ENCODE measurements at places on chromosomes 2 and 18.

DNA sequence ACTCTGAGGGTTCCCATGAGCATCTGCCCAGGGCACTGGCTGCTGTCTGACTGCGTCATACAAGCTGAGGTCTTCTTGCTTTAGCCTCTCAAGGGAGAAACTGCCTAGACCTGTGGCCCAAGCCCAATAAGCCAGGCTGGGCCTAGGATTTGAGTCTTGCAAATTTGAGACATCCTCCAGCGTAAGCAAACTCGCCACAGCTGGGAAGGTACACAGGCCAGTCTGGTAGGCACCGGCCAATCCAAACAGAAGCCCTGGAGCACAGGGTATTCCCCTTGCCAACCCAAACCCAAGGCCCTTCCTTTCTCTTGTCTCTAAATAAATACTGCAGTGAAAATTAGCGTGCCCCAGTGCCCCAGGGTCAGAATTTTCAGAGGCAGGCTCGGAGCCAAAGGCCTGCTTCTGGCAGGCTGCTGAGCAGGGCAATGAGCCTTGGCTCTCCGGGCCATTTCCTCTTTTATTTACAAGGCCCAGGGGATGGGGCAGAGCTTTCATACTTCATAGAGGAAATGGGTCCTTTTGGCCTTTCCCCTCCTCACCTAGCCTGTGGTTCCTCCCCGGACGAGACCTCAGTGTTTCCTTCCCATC, 33.3 kb downstream of the POLR1A start:
- DNase-seq, result no peak

DNA sequence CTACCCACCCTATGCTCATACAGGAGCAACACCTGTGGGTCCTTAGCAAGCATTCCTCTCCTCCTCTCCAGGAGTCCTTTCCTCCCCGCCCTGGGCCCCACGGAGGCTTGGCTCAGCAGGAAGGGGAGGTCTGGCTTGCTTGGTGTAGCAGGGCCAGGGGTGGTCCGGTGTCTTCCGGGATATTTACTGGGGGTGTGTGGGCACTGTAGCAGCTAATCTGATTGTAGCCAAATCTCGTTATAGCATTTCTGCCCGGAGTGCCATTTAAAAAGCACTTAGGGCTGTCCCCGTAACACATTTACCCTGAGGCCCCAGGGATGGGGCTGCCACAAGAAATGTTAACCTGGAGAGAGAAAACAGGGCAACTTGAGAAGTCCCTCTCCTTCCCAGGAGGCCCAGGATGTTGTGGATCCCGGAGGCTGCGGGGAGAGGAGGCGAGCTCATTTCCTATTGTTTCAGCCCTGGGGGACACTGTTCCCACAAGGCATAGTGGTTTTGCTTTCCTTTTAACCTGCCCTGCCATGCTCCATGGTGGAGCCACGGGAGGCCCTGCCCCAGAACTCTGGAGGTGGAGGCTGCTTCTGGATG, 134.5 kb downstream of the CLIP4 start:
- DNase-seq, result no peak

DNA sequence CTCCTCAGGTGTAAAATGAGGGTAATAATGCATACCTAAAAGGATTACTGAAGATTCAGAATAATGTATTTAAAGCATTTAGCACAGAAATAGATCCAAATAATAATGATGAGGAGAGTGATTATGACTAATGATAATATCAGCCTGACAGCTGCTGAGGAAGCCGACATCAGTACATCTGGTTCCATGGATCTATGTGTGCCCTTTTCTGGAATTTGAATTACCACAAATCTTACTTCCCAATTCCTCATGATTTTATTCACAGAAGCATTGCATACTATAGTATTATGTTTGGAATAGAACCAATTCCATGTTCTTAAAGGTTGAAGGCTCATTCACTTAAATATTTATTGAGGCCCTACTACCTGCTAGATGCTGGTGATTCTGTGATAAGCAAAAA, 248.9 kb upstream of the THUMPD2 start:
- DNase-seq, result peak; percentile 81

DNA sequence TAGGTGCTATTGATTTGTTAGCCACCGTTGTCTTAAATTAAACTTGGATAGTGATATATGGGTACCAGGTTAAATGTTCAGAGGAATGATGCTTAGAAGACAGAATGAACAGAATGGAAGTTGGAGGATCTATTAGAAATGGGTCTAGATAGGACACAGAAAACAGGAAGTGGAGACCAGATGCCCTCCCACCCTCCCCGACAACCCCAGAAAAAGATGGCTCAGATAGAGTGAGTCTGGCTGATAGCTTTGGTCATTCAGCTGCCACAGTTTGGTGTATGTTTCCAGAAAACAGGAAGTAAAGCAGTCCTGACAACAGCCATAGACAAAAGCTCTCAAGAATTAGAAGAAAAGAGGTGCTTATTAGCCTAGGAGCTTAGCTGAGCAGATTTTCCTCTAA, 71.5 kb upstream of the DSG1 start:
- no peak for DNase-seq

GRCh38 chr2:196804381-196804780, 4.8 kb downstream of the C2orf66 start:
- peak; percentile 41 for DNase-seq

GRCh38 chr18:27181726-27182125, 3.4 kb downstream of the CHST9 start:
- DNase-seq, result no peak

DNA sequence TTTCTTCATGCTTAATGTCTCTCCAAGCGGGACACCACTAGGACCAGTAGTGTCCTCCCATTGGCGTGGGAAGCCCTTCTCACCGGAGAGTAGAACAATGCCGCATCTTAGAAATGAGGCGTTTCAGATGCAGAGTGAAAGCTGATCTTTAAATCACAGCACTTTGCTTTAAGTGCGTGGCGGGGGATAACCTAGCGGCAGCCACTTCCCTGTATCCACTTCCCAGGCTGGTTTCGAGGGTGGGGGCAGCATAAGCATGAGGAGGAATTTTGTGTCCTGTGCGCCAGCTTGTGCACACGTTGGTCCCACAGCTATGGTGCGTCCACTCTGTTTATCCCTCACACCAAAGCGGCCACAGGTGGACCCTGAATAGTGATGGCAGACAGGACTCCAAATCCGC, 63.1 kb downstream of the MBP start:
- no peak for DNase-seq

GRCh38 chr2:52857722-52858121, 909.9 kb upstream of the CHAC2 start:
- DNase-seq, result no peak

DNA sequence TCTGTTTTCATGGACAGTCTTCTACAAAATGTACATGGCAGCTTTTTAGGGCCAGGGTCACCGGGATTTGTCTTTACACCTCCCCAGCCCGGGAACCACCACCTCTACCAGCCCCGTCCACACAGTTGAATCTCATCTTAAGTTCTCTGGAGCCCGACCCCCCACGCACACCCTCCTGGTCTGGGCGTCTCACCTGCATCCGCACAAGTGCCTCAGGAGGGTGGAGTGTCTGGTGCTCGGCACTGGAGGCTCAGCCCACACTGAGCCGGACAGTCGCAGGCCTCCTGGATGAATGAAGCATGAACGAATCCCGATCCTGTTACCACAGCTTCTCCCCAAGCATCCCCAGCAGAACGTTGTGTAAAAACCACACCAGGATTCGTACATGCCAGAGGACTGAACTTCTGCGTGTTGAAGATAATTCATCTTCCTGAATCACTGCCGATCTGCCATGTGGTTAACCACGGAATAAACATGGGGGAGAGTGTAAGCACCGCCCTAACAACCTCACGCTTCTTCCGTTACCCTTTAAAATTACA, 162.0 kb downstream of the RTP5 start:
- peak; percentile 94 for DNase-seq

DNA sequence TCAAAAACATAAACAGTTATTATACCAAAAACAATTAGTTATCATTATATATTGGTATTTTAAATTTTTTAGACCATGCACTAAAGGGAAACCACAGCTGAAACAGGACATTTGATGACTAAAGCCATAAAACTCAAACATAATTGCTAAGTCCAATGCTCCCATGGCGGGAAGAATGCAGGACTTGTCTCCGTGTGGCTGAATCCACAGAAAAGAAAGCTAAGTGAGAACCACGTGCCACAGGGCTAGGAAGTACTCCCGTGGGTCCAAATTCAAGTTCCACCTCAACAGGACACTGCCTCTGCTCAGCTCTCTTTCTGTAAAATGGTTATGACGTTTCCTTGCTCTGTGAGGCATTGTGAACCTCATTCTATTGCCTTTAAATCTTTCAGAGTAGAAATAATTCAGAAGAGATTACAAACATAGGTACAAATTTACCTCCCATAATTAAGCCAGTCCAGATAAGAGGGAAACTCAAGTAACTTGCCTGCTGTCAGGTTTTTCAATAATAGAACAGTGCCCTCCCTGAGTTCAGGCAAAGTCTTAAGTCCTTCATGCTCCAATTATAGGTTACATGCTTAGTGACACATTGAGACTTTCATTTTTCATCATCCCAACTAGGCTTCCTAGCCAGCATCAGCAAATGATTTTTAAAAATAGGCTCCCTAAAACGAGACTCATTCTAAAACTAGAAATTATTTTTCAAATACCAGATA, 36.7 kb downstream of the FTCDNL1 start:
- peak; percentile 45 for DNase-seq

GRCh38 chr2:179876266-179876665, 14.9 kb upstream of the ZNF385B start:
- DNase-seq, result no peak

DNA sequence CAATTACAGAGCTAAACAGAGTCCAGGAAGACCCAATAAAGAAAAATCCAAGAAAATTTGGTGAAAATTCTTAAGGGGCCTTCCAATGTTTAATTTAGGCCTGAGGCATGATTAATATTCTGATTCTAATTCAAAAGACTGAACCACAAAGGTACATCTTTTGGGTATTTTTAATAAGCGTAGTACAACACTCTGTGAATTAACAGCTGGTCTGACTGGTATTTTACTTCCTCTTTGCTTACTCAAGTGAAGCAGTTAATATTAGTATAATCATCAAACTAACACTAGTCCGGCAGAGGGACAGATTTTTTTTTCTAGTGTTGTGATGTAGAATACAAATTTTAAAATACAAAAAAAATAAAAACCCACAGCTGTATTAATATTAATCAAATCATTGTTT, 652.9 kb downstream of the NR4A2 start:
- no peak for DNase-seq

DNA sequence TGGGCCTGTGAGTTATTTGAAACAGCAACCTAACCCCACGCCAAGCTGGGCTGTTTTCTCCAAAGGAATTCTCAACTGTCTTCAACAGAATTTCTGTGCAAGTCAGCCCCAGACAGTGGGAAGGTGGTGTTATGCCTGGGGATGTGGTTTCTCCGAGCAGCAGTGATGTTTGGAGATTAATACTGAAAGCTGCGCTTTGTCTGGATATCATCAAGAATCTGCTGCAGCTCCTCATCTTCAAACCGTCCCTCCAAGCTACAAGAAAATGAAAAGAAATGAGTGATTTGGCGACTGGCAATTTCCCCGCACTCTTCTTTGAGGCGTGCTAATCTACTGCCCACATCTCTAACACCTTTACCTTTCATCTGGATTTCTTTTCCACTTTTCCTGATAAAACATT, 10.0 kb downstream of the POLR2D start:
- no peak for DNase-seq

- no peak for DNase-seq
These were observed 28.0 kb upstream of the EFEMP1 start for GRCh38 chr2:55951533-55951932.

DNA sequence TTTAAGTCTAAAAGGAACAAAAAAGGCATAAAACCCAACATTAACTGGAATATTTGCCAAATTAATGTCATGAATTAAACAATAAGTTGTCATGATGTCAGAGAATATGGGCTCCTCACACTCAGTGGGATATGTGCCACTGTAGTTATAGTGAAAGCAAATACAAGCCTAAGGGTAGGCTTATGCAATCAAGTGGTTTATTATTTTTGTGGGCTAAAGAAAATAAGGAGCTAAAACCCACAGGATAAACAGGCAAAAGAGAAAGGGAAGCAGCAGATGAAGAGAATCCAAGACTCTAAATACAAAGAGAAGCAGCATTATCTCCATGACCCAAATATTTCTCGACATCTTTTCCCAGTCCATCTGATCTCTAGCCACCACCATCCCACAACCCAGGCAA, 17.5 kb downstream of the YWHAQ start:
- DNase-seq, result peak; percentile 75

GRCh38 chr2:140759426-140760156, 1371.2 kb downstream of the LRP1B start:
- no peak for DNase-seq

GRCh38 chr2:136006658-136007057, 21.2 kb upstream of the DARS1 start:
- DNase-seq, result peak; percentile 39

GRCh38 chr2:72830273-72830672, 4.4 kb upstream of the EXOC6B start:
- DNase-seq, result no peak

DNA sequence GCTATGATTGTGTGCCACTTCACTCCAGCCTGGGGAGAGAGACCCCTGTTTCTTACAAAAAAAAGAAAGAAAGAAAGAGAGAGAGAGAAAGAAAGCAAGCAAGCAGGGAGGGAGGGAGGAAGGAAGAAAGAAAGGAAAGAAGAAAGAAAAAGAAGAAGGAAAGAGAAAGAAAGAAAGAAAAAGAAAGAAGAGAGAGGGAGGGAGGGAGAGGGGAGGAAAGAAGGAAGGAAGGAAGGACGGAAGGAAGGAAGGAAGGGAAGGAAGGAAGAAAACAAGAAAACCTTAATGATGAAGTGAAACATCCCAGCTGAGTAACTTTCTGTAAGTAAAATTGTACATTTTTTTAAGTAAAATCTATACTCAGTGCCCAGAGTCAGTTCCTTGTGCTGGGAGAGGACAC, 75.5 kb upstream of the GLS start:
- no peak for DNase-seq

GRCh38 chr18:13725566-13726231, 659 bp downstream of the FAM210A start:
- DNase-seq, result peak; percentile 2

DNA sequence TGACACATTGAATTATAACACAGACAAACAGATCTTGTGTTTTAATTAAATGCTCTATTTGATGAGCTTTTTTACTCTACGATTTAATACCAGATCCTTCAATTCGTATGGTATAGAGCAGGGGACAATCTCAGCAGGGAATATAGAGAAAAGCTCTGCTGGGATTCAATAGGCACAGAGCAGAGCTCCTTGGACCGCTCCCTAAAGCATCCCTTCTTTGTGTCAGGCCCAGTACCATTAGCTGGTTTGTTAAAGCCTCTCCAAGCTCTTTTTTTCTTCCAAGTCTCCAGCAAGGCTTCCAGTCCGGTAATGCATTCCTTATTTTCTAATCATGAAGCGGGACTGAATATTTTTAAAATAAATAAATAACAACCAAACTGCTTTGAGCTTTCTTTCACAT, 466.0 kb downstream of the NR4A2 start:
- no peak for DNase-seq

GRCh38 chr2:45083175-45083574, 73.9 kb upstream of the SIX2 start:
- DNase-seq, result no peak

DNA sequence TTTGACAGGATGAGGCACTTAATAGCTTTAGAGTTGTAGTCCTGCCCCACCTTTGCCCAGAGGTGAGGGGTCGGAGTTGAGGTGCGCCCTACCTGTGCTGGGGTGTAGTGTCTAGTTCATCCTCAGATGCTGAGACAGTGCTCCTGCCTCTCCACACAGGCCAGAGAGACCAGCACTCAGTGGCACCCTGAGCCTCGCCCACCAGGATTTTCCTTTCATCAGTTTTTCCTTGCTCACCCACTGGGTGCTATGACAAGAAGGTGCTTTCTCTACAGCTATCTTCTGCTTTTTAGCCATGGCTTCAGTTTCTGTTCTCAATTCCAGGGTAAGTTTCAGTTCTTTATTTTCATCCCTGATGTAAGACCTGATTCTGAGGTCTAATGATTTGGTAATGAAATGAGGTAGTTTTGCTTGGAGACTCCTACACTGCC, 16.8 kb upstream of the TMEM131 start:
- DNase-seq, result no peak
